ENCODE measurements at places on chromosomes 1 and 21.

GRCh38 chr1:1098681-1099421 lies 17.0 kb downstream of the C1orf159 start:
- no peak for DNase-seq

GRCh38 chr1:21244986-21245687 lies 45.1 kb downstream of the ECE1 start:
- DNase-seq: no peak

DNA sequence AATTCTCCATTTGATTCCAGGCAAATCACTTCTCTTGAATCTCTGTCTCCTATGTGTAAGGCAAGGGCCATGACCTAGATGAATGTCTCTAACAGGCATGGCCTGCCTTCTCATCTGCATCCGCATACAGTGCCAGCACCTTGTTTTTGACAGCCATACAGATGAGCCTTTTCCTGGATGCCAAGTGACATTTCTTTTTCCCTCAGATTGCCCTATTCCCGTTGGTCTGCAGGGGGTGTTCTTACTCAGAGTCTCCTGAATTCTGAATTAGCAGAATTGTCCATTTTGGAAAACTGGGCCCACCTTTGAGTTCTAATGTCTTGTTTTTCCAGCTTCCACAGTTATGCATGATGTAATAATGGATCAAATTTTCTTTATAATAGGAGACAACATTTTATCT lies 88.0 kb upstream of the ADAR start:
- no peak for DNase-seq

GRCh38 chr21:28216976-28217523 lies 775.6 kb downstream of the LTN1 start:
- DNase-seq: no peak

All from stimulated activated CD4-positive, alpha-beta T cell treated with anti-CD3 and anti-CD28 coated beads, Interleukin-1b, Interleukin-23, amount 100 ng/mL, for 1 hour (primary cell).